IPS-NIHi11 (cell line): ENCODE measurements at places on chromosomes 1 and 21.
A peak's percentile ranks its signal among the peaks of the same experiment; 100 is the strongest.

GRCh38 chr1:78527706-78528105 lies 36.9 kb downstream of the PTGFR start:
- DNase-seq, result no peak

GRCh38 chr1:111272081-111272480 lies 18.6 kb upstream of the CHIA start:
- DNase-seq, result peak; percentile 17

DNA sequence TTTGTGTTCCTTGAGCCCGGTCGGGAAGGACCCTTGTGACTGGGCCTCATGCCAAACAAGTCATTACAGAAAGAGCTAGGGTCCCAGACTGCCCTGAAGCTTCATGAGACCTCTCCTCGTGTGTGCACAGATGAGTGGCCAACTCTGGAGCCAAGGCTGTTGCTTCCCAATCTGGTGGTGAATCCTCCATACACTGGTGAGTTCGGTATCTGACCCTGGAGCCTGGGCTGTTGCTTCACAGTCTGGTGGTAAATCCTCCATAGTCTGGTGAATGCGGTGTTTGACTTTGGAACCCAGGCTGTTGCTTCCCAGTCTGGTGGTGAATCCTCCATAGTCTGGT lies 737.8 kb downstream of the MATN1 start:
- no peak for DNase-seq

DNA sequence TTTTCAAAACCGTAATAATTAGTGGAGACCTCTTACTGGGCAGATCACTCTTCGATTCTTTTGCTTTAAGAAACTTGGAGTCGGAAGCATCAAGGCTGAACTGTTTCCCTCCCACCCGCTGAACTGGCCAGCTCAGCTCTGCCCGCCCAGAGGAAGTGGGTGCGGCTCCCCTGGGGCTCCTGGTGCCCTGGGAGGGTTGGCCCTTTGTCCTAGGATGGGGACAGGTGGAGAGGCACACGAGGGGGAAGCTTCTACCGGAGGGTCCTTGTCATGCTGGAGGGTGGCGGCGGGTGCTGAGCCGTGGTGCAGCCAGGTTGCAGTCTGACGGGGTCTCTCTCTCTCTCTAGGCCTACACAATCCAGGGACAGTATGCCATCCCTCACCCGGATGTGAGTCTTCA lies 64.3 kb upstream of the COL6A1 start:
- no peak for DNase-seq

DNA sequence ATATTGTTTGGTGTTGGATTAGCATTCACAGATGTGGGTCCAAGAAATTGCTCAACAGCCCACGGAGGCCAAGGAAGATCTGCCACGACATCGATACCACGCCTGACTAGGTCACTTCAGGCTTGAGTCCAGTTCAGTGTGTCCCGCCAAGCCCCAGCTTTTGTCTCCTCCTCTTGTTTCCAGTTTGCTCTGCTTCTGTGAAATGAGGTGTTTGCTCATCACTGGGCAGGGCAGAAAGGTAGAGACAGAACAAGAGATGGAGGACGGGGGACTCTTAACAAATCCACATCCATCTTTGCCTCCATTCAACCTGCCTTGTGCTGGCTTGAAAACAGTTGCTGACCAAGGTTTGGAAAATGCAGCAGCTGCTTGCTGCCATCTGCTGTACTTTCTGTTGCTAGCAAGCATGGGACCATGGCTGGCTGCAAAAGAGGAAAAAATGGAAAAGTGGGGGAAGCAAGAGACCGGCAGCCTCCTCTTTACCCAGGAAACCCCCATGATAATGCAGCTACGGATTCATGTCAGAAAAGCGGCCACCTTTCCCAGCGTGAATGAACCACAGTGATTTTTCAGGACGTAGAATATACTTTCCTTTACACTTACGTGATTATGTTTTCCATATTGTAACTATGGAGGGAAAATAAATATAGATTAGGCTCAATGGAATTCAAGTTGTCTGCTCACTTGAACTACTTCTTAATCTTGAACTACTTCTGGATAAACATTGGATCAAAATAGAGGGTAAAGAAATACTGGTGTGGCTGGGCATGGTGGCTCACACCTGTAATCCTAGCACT lies 80.2 kb upstream of the GREM2 start:
- peak; percentile 49 for DNase-seq

DNA sequence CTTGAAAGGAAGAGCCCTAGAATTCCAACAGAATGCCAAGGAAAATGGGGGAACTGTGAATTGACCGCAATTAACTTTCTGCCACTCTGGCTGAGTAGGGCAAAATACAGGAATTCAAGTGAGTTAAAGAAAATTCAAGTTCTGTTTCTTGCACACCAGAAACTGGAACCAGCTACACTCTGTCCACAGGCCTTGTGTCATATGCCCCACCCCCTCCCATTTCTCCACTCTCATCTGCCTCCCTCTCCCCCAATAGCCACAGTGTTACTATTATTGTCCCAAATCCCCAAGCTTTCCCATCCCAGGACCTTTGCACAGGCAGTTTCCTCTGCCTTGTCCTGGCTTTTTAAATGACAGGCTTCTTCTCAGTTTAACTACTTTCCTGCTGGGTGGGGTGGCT lies 4.3 kb upstream of the STK40 start:
- no peak for DNase-seq

GRCh38 chr1:93239863-93240262 lies 59.3 kb downstream of the CCDC18 start:
- no peak for DNase-seq

DNA sequence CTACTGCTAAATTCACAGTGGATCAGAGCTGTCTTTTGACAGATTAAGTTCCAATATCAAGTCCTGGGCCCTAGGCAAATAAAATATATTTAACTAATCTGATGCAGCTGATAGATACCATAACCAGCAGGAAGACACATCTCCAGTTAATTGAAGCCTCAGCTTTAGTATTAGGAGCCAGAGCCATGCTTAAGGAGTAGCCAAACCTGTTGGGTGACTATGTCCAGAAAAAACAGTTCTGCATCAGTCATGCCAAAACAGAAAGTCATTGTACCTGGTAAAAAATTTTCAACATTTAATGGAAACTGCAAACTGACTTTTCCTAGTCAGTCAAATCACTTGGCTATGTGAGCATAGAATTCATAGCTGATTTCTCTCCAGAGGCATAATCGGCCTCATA lies 200.5 kb upstream of the RUNX1 start:
- no peak for DNase-seq

DNA sequence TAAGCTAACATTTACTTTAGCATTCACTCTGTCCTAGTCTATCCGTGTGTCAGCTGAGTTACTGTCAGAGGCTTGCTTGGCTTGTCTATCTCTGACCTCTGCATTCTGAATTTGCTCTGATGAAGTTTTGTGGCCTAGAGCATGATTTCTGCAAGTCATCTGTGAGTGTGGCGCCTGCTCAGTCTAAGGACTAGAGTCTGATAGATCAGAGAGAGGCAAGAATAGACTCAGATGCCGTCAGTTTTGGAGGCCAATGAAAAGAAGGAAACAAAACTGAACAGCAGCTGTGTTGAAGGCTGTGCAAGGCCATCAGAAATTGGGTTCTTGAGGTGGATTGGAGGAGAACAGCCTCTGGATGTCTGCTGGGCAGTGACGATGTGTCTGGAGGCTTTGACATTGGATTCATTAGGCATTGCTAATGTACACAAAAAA lies 573.1 kb downstream of the USP25 start:
- DNase-seq, result no peak

DNA sequence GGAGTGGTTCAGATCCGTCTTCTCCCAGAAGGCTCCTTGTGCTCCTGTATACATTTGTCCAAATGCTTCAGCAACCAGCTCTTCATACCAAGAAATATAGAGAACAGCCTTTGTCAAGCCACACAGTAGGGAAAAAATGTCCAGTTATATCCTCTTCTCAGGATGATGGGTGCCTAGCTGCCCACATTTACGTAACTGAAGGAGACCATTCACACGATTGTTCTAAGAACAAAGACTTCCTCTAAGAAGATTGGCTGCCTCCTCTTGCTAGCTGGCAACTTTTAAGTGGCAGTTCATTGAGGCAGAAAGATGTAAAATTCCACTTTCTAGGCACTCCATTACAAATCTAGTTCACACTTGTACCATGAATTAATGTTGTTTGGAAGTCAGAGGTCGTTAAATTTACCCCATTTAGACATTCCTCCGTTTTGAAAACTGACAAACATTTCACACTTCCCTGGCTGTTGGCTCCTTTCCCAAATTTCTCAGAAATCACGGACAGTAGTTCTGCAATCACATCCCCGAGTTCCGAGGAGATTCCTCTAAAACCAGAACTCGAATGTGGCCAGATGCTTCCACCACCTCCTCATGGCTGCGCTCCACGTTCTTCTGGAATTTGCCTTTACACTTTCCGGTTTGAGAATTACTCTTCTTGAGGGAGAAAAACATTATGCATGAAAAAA lies 45.6 kb upstream of the CSF1 start:
- no peak for DNase-seq

- no peak for DNase-seq
Measured at GRCh38 chr1:9293533-9294404, 1.1 kb downstream of the SPSB1 start.

DNA sequence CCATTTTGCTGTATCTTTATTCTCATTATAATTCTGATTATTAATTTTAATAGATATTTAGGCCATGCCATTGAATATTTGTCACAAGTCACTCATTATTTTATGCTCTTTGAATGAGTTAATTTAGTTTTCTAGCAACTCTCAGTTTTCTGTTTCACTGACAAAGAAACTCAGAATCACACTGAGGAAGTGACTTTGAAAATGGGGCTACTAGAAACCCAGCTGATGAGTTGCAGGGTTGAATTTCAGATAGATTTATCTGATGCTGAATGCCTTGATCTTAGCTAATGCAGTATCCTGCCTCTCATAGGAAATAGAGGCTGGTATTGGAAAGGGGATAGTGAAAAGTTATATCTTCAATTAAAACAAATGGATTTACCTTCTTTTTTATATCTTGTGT lies 67.4 kb upstream of the PLA2G4A start:
- no peak for DNase-seq

- no peak for DNase-seq
Measured at GRCh38 chr1:184048561-184049240, 2.8 kb upstream of the TSEN15 start.

DNA sequence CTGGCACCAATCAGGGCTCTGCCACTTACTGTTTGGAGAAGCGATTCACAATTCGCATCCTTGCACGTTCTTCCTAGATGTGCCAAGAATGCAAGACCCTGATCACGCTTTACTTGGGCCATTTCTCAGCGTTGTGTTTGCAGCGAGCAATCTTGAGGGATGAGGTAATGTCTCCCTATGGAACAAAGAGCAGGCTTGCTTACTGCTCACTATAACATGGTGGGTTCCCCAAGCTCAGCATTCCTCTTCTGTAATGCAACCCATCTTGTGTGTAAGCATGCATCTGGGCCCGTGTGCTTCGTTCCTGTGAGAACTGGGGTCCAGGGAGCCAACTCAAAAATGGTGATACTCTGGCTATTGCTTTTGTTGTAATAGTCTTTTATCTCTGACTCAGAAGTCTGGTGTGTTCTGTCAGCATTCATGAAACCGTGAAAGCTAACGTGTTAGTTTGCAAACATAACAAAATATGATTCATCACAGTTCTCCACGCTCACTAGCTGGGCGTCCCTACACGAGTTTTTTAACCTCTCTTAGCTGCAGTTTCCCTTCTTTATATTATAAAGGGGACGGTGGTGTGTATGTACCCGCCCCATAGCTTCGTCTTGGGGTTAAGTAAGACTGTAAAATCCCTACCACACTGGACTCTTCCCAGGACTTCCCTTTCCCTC lies 33.3 kb downstream of the DNTTIP2 start:
- peak; percentile 18 for DNase-seq

DNA sequence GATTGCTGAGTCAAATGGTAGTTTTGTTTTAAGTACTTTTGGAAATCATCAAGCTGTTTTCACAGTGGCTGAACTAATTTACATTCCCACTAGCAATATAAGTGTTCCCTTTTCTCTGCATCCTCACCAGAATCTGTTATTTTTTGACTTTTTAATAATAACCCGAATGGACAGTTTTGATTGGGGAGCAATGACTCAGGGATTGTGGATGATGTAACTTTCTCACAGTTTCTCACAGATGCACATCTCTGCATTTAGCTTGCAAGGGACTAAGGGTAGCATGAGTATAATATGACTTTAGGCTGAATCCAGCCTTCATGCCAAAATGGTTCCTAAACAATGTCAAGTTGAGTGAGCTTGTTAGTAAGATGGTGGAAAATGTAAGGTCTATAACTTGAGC lies 90.2 kb downstream of the C4BPA start:
- DNase-seq, result no peak

- DNase-seq, result no peak
Measured at GRCh38 chr1:22388671-22389450, 62.8 kb upstream of the ZBTB40 start.

- no peak for DNase-seq
Measured at GRCh38 chr1:235486321-235486720, 17.9 kb downstream of the B3GALNT2 start.

GRCh38 chr21:46035809-46036695 lies 54.5 kb downstream of the COL6A1 start:
- DNase-seq, result no peak

DNA sequence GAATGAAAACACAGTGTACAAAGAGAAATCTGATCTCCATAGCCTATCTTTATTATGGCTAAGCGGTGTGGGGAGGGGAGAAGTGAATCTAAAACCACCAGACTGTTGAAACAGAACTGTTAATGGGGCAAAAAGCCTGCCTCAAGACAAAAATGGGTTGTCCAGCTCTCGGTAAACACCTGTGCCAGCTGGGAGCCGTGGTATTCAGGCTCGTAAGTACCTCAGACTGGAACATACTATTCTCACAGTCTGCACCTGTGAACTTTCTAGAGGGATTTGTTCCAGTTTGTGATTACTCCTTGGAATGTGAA lies 42.7 kb upstream of the ATP1A1 start:
- peak; percentile 27 for DNase-seq

DNA sequence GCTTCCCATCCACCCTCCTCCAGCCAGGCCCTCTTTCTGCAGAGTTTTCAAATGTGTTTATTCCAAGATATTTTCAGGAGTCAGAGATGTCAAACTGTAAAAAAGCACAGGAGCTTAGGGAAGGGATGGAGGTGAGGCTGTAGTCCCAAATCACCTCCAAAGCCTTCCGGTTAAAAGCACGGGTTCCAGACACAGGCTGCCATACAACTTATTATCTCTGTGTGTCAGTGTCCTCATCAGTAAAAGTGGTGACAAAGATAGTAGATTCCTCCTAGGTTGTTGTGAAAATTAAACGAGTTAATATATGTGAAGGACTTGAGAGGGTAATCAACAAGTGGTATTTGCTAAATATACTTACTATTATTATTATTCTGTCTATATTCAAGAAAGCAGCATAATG lies 15.1 kb downstream of the S100A7A start:
- DNase-seq, result no peak

GRCh38 chr1:203643213-203644045 lies 16.8 kb downstream of the ATP2B4 start:
- no peak for DNase-seq

GRCh38 chr21:29195981-29196669 lies 65.7 kb downstream of the MAP3K7CL start:
- peak; percentile 24 for DNase-seq

DNA sequence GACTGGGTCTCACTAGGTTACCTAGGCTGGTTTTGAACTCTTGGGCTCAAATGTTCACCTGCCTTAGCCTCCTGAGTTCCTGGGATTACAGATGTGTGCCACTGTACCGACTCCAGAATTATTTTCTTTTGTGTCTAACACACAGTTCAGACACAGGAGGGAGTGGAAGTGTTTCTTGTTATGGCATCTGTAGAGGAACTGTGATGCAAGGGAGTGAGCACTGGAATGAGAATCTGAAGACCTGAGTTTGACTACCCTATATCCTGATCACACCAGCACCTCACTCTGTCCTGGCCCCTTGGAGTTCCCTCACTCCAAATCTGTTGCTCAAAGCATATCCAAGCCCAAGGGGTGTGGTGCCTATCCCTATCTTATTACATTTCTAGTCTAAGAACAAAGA lies 15.2 kb downstream of the OPTC start:
- DNase-seq, result no peak

- peak; percentile 97 for DNase-seq
Measured at GRCh38 chr1:28581531-28582247, 10.4 kb upstream of the RAB42 start.
